ENCODE measurements at places on chromosomes 6 and 20.

GRCh38 chr6:9841886-9842725 is 572.8 kb downstream of the TFAP2A start:
- DNase-seq = no peak

DNA sequence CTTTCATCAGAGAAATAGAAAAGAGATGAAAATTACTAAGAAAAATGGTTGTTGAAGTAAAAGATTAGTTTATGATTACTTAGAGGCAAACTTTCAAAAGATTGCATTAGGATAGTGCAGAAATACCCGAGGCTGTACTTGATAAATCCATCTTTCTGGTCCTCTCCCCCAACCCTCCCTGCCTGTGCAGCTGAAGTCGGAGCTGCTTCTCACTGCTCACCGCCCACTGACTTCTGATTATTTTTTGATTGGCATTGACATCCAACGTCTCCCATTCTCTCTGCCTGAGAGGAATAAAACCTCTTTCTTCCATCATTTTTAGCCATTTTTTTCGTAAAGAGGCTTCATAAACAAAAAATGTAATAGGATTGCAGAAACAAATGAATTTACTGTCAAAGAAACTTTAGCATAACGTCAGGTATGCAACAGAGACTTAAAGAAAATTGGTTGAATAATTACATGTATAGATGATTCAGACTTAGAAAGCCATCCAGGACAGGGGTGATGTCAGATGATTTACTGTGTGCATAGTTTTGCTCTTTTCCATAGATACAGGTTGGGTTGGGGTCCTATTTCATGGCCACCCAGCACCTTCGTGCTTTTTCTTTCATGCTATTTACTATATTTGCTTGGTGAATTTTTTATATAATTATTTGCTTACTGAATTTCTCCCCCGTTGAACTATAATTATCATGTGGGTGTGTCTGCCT is 53.6 kb upstream of the EDN3 start:
- no peak for DNase-seq

DNA sequence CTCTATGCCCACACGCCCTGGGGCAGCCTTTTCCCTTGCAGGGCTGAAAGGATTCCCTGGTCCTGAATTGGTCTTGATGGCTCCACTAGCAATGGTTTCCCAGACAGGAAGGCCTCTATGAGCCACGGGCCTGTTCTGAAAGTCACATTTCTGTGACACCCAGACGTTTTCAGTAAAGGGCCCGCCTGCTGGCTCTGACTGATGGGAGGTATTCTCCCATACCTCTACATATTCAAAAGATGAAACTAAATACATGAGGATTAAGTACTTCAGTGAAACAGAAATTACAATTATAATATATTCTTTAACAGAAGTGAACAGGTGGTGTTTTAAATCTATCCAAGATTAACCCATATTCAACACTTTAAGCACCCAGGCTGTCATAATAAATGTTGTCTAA is 629.8 kb downstream of the CDH26 start:
- DNase-seq = no peak

DNA sequence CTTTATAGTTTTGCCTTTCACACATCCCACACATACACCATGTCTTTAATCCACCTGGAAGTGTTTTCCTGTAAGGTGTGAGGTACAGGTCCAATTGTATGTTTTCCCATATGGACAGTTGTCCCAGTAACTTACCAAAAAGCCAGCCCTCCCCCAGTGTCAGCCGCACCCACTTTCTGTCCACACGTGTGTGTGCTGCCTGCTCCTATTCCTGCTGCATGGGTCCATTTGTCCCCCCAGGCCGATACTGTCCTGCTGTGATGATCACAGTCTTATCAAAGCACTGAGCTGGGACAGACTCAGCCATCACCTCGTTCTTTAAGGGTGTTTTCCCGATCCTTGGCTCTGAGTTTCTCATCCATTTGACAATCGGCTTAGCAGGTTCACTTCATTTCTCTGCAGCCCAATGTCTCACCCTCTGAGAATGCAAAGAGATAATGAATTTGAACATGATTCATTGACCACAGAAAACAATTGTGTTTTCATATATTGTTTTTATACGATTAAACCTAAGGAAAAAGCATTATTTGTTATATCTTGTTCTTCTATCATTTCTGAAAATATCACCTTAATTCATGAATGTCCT is 9.6 kb downstream of the VSX1 start:
- no peak for DNase-seq

DNA sequence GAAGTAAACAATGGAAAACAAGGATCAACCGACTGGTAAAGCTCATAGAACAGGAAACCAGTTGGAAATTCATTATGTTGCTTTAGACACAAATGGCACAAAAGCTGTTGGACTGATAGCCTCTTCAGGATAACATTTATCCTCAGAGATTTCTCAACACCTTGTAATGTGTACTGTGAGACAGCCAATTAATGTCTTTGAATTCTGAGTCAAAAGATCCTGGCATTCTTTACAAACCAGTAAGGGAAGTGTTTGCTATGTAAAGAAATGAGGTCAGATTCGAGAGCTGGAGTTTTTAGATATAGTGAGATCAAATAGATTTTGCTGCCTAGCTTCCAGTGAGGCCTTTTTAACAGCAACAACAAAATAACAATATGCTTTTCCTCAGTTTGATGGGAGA is 439.2 kb downstream of the C6orf118 start:
- no peak for DNase-seq

DNA sequence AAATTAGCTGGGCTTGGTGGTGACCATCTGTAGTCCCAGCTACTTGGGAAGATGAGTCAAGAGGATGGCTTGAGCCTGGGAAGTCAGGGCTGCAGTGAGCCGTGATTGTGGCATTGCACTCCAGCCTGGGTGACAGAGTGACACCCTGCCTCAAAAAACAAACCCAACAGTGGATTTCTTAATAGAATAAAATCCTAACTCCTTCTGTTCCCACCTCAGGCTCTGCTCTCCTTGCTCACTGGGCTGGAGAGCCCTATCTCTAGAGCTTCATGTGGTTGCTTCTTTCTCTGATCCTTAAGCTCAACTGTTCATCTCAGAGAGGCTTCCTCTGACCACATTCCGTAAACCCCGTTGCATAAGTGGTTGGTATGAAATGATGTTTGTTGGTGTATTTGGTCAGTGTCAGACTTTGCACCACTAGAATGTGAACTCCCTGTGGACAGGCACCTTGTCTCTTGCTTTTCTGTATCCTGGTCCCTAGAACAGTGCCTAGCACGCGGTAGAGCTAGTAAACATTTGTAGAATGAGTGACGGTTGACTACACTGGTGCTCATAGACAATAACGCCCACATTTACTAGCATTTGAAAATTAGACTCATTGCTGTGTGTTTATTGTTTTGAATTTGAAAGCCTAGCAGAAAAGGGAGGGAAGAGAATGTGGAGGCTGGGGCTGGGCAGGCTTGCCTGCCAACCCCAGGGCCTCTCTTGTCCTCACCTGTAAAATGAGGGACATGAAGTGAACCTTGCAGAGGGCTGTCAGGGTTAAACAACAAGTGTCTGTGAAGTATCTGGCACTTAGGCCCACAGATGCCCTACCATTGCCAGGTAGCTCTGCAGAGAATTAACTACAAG is 4.2 kb downstream of the MAPRE1 start:
- no peak for DNase-seq

DNA sequence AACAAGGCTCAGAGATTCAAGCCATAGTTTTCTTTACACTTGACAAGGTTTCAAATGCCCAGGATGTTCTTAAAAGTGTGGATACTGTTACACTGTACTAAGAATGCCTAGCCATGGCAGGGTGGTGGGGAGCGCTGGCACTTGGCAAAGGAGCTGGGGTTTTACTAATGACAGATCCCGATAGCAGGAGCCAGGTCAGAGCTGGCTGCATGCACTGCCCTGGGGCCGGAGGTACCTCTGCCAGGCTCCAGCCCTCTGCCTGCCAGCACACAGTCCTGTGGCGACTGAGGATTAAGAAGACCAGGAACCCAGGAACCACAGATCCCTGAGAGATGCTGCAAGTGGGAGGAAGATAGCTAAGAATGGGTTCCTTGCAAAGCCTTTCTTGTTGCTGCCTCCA is 260.3 kb downstream of the ALDH8A1 start:
- no peak for DNase-seq

- DNase-seq = no peak
Measured at GRCh38 chr6:163717106-163717764, 302.7 kb downstream of the QKI start.

DNA sequence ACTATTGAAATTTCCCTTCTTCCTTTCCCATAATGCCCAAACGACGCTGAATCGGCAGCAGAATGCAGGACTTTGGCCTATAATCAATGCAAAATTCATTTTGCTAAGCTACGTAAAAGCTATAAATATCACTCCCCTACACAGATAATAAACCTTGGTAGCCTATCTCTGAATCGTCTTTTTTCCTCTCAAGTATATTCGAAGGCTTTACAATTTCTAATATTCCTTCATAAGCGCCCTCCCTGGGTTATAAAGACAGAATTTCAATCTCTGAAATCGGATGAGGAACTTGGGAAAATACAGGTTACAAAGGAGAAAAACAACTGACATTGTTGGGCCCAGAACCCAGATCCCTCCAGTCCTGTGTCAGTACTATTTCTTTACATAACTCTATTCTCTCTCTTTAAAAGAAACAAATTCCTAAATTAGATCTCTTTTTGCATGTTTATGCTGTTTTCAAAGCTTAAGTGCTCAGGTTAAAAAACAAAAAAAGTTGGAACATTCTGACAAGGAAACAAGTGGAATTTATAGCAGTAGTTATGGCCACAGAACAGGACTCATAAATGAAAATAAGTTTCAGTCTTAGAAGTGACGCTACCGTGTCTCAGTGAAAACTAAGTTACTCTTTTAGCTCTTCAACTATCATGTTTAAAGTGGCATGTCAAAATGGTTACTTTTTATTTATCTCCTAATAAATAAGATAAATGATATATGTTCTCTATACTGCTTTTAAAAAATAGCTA is 84.5 kb downstream of the SESN1 start:
- DNase-seq = no peak

DNA sequence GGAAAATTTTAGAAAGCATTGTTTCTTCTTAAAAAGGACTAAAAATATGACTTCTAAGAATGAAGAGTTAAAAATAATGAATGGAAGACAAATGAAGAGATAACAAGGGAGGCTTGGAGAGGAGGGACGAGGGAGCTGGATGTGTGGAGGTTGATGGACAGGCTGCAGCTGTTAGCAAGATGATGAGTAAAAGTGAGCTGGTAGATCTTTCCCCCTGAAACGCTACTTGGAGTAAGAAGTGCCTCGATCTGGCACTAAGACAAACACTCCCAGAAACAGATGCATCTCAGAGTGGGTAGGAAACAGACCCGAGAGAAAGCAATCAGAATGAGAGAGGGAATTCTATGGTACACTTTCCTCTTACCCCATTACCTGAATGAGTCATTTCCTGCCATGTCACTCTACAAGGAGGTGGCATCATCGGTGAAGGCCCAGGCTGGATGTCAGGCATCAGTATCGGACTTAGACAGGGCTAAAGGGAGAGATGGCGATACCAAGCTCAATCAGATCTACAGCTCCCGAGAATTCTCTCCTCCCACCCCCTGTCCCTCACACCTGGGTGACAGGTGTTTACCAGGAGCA is 154.1 kb upstream of the BMP2 start:
- DNase-seq = no peak

DNA sequence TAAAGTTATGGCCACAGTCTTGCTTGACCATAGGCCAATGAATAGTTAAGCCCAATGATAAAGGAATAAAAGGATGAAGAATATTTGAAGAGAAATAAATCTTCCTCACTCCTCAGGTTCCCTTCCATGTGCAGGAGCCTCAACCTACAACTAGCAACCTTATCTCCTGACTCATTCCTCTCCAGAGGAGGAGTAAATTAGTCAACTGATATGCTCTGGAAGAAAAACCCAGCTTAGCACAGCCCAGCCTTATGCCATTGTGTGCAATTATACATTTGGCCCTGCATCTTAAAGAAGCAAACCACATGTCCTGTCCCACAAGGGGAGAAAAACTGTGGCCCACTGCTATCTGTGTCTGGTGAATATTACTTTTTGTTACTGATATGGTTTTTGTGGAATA is 82.1 kb downstream of the PHIP start:
- DNase-seq = no peak

- DNase-seq = no peak
Measured at GRCh38 chr6:142489722-142490610, 188.2 kb downstream of the ADGRG6 start.

DNA sequence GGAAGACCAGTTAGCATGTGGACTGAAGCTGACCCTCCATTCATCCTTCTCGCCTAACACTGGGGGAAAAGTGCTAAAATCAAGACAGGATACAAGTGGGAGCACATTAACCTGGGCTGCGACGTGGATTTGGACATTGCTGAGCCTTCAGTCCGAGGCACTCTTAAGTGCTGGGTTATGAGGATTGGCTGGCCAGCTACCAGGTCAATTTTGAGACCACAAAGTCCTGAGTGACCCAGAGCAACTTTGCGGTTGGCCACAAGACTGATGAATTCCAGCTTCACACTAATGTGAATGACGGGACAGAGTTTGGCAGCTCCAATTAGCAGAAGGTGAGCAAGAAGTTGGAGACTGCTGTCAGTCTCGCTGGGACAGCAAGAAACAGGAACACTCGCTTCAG is 20.7 kb downstream of the FUCA2 start:
- no peak for DNase-seq

DNA sequence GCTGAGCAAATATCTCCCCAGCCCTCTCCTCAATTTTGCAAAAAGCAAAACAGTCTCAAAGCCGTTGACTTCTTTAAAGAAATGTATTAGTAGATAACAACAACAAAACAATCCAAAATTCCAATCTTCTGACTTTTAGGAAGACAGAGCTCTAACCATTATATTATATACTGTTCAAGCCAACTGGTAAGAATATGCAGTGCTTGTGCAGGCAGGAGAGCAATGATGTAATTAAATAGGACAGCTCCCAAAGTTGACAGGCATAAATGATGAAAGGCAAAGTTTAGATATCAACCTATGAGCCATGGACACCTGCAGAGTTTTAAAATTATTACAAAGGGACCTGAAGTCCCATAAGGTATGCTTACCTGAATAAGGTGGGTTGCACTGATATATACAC is 16.6 kb upstream of the CEP85L start:
- DNase-seq = no peak

GRCh38 chr6:111159633-111160032 is 72.3 kb downstream of the SLC16A10 start:
- DNase-seq = no peak

DNA sequence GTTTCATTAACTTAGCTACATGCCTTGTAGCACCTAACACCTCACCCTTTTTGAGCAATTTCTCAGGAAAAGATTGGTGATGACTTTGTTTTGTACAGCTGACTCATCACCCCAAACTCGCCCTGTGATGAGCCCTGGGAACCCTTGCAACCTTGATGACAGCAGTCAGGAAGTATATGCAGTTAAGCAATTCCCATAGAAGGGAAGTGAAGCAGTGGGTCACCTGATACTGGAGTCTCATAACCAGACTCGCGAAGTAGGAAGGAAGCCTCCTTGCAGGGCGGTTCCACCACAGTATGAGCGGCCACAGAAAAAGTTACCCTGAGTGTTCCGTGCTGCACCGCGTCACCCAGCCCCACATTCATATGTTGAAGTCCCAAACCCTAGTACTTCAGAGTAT is 82.0 kb upstream of the EDN1 start:
- DNase-seq = no peak

- DNase-seq = no peak
Measured at GRCh38 chr6:24451581-24452388, 37.6 kb downstream of the GPLD1 start.
